ENCODE measurements at places on chromosomes 2 and 18. TPM values are rescaled to one million over a fixed set of nuclear protein-coding genes. Genes with fewer than 3 reads are reported as not detected.

IL36A gene
- total RNA-seq, result not detected

IGFBP5 gene
- total RNA-seq, result 1.4 TPM

IKZF2 gene
- 3.7 TPM for total RNA-seq

HOXD13 gene
- not detected for total RNA-seq

NCOA1 gene
- 20.7 TPM for total RNA-seq

SLC20A1 gene
- 24.1 TPM for total RNA-seq

SPATA3 gene
- not detected for total RNA-seq

IL18R1 gene
- not detected for total RNA-seq

RHBDD1 gene
- 13.3 TPM for total RNA-seq

Data from melanocyte of skin (primary cell).